ENCODE measurements at places on chromosomes 2 and 18. TPM values are rescaled to one million over a fixed set of nuclear protein-coding genes. Genes with fewer than 3 reads are reported as not detected.

- DNase-seq = no peak
Observed at GRCh38 chr2:241598061-241598460, 38.9 kb downstream of the THAP4 start.

DNA sequence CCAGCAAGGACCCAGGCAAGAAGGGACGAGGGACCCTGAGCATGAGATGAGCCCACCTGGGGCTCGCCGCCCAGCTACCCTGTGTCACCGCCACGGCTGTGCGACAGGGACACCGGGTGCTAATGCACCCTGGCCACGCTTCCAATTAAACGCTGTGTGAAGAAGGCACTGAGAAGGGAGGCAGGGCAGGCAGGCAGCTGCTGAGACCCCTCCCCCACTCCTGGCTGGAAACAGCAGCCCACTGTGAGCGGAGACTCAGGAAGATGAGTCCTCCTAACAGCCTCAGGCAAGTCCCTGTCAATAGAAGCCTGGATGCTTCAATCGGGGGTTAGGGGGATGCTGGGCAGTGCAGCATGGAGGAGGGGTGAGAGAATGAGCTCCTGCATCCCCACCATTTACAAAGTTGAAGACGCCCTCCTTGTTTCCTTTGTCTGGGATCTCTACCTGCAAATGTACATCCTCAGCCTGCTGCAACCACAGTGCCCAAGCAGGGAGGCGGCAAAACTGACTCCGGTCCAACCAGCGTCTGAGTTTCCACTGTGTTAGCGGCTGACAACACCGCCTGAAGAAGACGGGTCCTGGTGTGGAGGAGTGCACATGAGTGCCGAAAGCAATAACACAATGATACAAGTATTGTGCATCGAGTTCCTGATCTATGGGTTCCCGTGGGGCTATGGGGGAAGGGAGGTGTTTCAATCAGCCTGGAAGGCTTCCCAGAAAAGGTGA is 12.8 kb downstream of the TMEM163 start:
- DNase-seq = peak; percentile 65

DNA sequence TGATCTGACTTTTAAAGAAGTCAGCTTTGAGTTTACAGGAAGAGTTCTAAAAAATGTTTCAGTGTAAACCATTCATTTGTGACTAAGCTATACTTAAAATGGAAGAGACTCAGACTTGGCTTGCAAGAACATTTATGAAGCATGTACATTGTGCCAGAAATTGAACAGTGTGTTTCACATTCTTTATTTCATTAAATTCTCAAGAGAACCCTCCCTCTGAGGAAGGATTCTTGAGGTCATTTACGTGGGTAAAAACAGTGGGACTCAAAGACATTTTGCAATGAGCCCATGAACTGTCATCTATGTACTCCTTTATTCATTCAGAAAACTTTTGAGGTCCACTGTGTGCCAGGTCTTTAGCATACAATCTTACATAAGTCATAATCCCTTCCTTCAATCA is 143.6 kb upstream of the ZNF521 start:
- no peak for DNase-seq

DNA sequence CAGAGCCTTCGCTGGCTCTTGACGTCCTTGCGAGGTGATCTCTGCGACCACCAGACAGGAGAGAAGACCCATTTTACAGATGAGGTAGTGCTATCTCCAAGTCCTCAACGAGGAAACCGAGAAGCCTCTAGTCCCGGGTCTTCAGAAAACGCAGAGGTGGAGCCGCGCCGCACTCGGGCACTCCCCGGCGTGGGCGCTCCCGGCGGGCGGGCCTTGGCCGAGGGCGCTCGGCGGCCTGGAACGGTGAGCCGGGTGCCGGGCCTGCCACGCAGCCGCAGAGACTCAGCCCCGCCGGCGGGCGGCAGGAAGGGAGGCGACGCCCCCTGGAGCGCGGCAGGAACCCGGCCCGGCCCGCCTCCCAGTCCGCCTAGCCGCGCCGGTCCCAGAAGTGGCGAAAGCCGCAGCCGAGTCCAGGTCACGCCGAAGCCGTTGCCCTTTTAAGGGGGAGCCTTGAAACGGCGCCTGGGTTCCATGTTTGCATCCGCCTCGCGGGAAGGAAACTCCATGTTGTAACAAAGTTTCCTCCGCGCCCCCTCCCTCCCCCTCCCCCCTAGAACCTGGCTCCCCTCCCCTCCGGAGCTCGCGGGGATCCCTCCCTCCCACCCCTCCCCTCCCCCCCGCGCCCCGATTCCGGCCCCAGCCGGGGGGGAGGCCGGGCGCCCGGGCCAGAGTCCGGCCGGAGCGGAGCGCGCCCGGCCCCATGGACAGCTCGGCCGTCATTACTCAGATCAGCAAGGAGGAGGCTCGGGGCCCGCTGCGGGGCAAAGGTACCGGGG is at the start of gene CTDSP1:
CTDSP1 (plus strand) TSS at position 478 of the 776 bp plus-strand sequence; CDS start at position 701, 223 bp downstream.
- peak; percentile 97 for DNase-seq

DNA sequence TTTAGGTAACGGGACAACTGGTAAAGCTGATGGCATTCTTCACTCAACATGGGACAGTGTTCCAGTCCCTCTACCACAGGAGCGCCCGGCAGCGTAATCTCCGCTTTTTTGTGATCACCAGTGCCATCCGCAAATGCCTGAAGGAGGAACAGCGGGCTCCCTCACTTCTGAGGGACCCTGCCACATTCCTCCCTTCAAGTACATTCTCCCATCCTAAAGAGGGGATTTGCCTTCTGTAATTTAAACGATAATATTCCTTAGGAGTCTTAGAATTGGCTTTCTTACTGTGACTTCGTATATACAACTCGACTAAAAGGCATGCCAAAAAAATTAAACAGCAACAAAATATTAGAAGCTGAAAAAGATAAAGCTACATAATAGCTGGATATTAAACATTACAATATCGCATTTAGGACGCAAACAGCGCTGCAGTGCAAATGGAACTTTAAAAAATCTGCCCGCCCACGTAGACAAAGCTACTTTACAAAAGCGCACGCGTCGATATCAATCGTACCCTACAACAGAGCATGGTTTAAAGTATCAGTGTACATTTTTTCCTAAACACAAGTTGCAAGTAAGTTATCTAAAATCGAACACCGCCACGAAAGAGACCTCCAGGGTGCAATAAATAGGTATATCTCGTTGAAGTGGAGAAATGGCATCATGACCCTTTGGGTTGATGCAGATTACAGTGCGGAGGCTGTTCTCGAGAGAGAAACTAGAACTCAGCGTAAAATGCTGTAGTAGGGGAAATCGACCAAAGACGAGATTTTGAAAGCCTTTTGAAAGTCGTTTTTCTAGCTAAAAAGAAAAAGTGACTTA is 2.3 kb upstream of the VSNL1 start:
- DNase-seq = no peak

DNA sequence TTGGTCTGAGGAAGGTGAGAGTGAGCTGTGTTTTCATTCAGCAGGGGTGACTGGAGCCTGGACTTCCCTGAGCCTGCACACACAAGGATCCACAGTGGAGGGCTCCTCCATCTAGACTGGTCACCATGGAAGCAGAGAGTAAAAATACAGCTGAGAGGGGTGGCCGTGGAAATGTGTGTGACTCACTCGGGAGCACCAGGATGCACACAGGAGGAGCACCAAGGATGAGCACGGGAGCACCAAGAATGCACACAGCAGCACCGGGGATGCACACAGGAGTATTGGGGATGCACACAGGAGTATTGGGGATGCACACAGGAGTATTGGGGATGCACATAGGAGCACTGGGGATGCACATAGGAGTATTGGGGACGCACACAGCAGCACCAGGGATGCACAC is 365.2 kb upstream of the MYT1L start:
- DNase-seq = no peak

Gene PRKAG3
- not detected for total RNA-seq

Gene VWC2L
- not detected for total RNA-seq

GRCh38 chr2:191515551-191515950 is 162.4 kb upstream of the NABP1 start:
- no peak for DNase-seq

DNA sequence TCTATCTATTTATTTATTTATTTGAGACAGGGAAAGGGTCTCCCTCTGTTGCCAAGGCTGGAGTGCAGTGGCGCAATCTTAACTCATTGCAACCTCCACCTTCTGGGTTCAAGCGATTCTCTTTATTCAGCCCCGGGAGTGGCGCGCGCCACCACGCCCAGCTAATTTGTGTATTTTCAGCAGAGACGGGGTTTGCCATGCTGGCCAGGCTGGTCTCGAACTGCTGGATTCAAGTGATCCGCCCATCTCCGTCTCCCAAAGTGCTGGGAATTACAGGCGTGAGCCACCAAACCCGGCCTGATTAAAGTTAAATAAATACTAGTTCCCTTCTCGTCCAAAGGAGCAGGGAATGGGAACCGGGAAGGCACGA is 4.2 kb upstream of the CTDSP1 start:
- DNase-seq = no peak

Gene FAM136A
- total RNA-seq = 26.0 TPM

Gene TMEM178A
- 3.0 TPM for total RNA-seq

Gene DTNA
- 153 TPM for total RNA-seq

GRCh38 chr18:77177009-77177408 is 44.4 kb upstream of the MBP start:
- DNase-seq = no peak

Gene RGPD3
- 0.16 TPM for total RNA-seq

DNA sequence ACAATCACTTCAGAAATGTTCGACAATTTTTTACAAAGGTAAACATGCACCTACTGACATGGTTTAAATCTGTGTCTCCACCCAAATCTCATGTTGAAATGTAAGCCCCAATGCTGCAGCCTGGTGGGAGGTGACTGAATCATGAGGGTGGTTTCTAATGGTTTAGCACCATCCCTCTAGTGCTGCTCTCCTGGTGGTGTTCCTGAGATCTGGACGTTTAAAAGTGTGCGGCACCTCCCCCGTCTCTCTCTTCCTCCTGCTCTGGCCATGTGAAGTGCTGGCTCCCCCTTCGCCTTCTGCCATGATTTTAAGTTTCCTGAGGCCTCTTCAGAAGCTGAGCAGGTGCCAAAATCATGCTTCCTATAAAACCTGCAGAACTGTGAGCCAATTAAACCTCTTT is 28.3 kb downstream of the MAP3K2 start:
- DNase-seq = no peak

GRCh38 chr2:30359644-30360167 is 87.3 kb upstream of the LCLAT1 start:
- DNase-seq = peak; percentile 84

Gene AOX1
- 7.5 TPM for total RNA-seq

GRCh38 chr18:44700652-44701051 is 20.0 kb downstream of the SETBP1 start:
- DNase-seq = no peak

GRCh38 chr2:197075754-197076337 is 149.3 kb upstream of the PGAP1 start:
- no peak for DNase-seq

Gene CIB4
- total RNA-seq = not detected

- DNase-seq = no peak
Observed at GRCh38 chr2:169727065-169727464, 6.6 kb upstream of the KLHL23 start.

GRCh38 chr2:207960911-207961310 is 64.4 kb downstream of the PLEKHM3 start:
- DNase-seq = no peak

Gene MC2R
- total RNA-seq = not detected

Gene EFR3B
- total RNA-seq = 4.1 TPM

DNA sequence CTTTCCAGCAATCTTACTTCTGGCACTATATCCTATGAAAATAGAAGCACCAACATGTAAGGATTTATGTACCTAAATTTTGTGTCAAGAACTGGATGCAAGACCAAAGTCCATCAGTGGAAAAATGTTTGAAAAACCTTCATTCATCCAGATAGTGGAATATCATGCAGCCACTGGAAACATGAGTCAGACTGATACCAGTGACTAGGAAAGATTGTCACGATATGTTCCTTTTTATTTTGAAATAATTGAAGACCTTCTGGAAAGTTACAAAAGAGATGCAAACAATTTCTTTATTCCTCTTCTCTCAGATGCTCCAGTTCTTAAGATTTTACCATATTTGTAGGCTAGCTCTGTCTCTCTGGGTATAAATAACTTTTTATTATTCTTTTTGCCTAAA is 40.5 kb upstream of the IL1R2 start:
- DNase-seq = no peak

- no peak for DNase-seq
Observed at GRCh38 chr2:16224298-16225045, 284.1 kb downstream of the MYCN start.

DNA sequence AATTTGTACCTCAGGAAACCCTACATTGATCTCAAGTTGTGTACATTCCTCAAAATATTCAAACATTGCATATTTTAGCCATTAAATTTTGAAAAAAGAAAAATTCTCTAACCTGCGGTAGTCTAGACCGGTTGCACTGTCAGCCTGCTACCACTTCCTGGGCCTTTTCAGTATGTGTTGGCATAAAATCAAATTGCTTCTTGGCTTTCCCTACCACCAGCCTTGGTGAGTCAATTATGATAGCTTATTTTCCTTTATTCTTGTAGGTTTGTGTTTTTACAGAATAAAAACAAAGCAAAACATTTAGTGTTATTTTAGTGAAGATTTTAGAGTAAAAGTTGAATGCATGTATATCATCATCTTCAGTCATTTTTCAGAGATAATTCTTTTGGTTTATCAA is 61.2 kb downstream of the FAM171B start:
- DNase-seq = no peak

- no peak for DNase-seq
Observed at GRCh38 chr2:130339885-130340745, 2.6 kb upstream of the IMP4 start.

Gene DNAH6
- total RNA-seq = 0.05 TPM

DNA sequence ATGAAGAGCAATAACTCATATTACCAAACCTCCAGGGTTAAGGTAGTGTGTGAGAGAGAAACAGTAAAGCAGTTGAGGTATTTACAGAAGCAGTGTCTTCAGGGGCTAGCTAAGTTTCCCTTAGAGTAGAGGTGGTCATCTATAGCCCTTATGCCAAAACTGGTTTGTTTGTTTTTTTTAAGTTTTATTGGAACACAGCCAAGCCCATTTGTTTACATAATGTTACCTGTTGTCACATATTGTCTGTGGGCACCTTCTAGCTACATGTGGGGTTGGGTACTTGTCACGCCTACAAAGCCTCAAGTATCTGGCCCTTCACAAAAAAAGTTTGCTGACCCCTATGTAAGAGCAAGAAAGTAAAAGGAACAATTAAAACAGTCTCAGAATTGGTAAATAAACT is 39.4 kb downstream of the ACTR2 start:
- DNase-seq = no peak

- no peak for DNase-seq
Observed at GRCh38 chr2:84301717-84302116, 157.4 kb downstream of the SUCLG1 start.

Gene UGT1A3
- total RNA-seq = not detected

GRCh38 chr2:193837111-193837738 is 1642.5 kb upstream of the TMEFF2 start:
- DNase-seq = no peak

Gene ARL4C
- total RNA-seq = 2.5 TPM

GRCh38 chr18:13261661-13262357 is 43.2 kb downstream of the LDLRAD4 start:
- no peak for DNase-seq

Gene CCDC74B
- total RNA-seq = 0.97 TPM

DNA sequence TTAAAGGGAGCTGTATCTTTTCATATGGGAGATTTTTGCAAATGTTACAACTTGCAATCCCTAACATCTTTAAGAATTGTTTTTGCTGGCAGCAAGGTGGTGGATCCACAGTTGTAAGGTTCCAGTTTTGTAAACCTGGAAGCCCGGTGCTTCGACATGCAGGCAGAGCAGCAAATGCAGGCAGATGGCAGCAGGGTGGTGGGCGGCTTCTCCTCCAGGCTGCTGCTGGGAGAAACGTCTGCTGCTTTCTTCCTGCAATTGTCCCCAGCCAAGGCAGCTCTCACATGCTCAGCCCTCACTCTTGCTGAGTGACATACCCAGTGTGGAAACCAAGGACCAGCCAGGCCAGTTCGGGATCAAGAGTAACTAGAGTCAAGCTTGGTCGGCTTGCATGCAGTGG is 166.0 kb downstream of the SEPTIN10 start:
- no peak for DNase-seq

Measured in Right ventricle myocardium inferior (tissue), 1 donor.